ENCODE measurements at places on chromosomes 12 and 14.

- no peak for DNase-seq
Measured at GRCh38 chr12:48119834-48120195, 651 bp downstream of the PFKM start.

- no peak for DNase-seq
Measured at GRCh38 chr12:32995623-32996022, 99.0 kb upstream of the PKP2 start.

- no peak for DNase-seq
Measured at GRCh38 chr14:80944861-80945617, 3.5 kb upstream of the CEP128 start.

DNA sequence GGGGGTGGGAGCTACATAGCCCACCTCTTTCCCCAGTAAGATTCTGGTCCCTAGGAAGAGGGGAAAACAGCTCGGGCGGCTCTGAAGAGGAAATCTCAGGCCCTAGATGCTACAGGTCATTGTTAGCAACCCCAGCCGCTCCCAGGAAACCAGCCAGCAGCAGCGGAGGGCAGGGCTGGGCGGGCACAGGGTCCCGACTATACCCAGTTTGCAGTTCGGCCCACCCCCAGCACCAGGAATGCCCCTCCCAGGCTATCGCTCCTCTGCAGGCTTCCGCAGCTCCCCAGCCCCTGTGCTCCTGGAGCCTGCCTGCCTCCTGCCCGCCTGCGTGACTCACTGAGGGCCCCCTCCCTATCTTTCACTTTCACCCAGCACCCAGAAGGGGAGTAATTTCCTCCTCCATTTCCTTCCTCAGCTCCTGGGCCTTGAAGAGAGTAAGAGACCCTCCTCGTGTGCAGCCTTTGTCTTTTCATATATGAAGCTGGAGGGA is 27.2 kb upstream of the PNMA1 start:
- DNase-seq: peak; percentile 48

GRCh38 chr12:124904306-124905098 is 9.9 kb downstream of the UBC start:
- DNase-seq: no peak

DNA sequence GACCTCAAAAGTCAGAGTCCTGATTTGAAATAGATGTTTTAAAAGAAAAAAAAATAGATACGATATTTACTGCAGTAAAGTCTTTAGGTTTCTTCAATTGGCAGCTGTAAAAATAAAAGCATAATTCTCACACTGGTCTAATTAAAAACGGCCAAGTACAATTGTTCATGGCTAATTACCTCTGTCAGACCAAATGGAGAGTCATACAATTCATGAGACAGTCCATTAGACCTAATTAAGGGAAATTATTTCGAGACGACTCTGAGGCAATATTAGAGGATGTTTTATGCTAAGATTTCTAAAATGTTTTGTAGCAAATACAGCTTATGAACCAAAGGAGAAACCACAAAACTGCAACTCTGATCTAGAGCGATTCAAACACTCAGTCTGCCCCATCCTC is 131.3 kb downstream of the PHLDA1 start:
- no peak for DNase-seq

- no peak for DNase-seq
Measured at GRCh38 chr14:23521785-23522640, 29.6 kb downstream of the ZFHX2 start.

GRCh38 chr12:94405413-94406116 is 54.1 kb downstream of the CEP83 start:
- DNase-seq: no peak

DNA sequence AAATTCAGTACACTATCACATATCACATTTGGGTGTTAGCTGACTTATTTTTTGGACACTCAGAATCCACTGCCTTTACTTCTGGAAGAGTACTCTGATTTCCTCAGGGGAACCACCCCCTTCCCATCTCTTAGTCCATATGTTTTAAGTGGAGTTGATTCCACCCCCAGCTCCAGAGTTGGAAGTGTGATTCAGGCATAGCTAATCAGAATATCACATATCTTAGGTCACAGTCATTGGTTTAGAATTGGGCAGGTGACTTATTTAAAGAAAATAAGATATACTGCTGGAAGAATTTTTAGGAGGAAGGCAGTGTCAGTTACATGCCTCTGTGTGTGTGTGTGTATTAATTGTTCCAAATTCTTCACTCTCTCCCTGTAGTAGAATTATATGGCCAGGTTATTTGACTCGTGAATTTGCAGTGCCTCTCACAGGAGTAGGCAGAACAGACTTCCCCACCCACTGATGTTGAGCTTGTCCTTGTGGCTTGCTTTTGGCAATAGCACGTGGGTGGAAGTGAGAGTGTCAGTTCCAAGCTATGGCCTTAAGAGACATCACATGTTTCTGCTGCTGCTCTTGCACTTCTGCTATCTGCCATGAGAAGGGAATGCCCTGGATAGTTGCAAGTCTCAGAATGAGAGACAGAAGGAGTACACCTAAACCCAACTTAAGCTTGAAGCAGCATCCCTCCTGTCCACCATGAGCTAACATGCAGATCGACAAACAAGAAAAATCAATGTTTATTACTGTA is 6.4 kb upstream of the GAS2L3 start:
- no peak for DNase-seq

GRCh38 chr14:20427231-20428009 is 8.5 kb downstream of the KLHL33 start:
- no peak for DNase-seq

DNA sequence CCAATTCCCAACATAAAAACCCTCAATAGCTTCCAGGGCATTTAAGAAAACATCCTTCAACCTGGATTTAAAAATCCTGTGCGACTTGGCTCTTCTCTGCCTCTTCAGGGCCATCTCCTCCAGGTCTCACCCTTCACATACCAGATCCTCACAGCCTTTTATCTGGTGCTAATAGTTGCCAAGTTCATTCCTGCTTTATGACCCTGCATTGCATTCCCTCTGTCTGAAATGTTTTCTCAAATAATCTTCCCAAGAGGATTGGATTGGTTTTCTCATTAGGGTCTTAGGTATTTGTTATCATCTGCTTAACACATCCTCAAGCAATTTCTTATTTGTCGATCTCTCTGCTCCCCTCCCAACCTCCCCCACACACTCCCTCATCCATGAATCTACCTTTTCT is 832.0 kb downstream of the GALC start:
- no peak for DNase-seq

- no peak for DNase-seq
Measured at GRCh38 chr12:52342781-52343490, 21.7 kb upstream of the KRT83 start.

DNA sequence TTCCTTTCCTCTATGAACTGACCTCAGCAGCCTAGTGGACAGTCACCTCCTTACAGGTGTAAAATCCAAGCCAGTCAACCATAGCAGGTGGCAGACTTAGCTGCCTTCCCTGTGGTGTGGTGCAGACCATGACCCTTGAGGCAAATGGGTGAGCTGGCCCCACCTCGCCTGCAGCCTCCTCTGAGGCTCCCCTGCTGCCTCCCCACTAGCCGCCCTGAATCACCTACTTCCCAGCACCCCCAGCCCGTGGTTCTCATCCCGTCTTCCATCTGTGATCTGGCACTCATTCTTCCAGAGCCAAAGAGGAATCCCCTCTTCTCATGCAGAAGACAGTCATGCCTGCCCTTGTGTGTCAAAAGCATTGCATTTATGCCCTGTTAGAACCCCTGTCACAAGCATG is 34.4 kb upstream of the TSPAN9 start:
- no peak for DNase-seq

- no peak for DNase-seq
Measured at GRCh38 chr12:31362759-31363415, 36.9 kb upstream of the SINHCAF start.

DNA sequence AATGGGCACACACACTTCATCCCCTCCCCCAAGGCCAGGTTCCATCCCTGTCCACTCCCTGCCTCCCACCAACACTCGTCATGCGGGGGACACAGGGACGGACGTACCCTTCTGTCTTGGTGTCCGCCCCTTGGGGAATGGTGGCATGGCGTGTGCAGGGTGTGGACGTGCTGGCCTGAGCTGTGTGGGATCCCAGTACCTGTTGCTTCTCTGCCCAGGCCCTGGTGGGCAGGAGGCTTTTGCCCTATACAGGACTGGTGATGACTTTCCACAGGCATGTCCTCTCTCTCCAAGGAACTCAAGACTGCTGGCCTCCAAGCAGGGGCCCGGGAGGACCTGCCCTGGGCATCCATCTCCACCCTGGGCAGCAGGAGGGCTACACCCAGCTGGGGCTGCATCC is 195.8 kb upstream of the PRMT8 start:
- no peak for DNase-seq

GRCh38 chr12:96241846-96242256 is 47.7 kb downstream of the ELK3 start:
- peak; percentile 41 for DNase-seq

GRCh38 chr14:52446355-52446754 is 106.0 kb downstream of the TXNDC16 start:
- DNase-seq: no peak

- no peak for DNase-seq
Measured at GRCh38 chr12:43331935-43332334, 220.1 kb downstream of the ADAMTS20 start.

- DNase-seq: no peak
Measured at GRCh38 chr12:92601680-92602079, 101.1 kb upstream of the PLEKHG7 start.

GRCh38 chr12:69726922-69727321 is 11.7 kb upstream of the RAB3IP start:
- no peak for DNase-seq
